Stimulated activated CD4-positive, alpha-beta T cell treated with anti-CD3 and anti-CD28 coated beads, TNF-alpha, amount 100 ng/mL, for 48 hours (primary cell): ENCODE measurements at places on chromosomes 6 and 20.

- DNase-seq = no peak
Measured at GRCh38 chr20:41391587-41392001, 25.0 kb upstream of the EMILIN3 start.

- DNase-seq = no peak
Measured at GRCh38 chr6:82555801-82556200, 192.2 kb downstream of the TPBG start.

DNA sequence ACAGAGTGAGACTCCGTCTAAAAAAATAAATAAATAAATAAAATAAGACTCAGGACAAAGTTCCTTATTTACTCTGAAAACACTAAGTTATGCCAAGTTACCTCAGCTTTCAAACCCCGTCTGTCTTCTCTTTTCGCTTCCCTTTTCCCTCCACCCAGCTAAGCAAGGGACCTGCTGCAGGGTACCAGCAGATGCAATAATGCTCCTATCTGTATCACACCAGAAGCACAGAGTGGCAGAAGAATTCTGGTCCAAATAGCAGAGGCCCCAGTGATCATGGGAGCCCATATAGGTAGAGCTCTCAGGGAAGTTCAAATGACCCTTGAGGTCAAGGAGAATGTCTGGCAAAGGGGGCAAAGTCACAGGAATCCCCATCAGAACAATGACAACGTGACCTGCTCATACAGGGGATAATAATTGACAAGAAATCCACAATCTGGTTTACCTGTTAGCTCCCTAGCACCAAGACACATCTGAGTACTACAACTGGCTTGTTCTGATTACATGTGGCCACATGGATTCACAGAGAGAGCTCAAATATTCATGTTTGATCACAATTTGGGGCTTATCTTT is 8.7 kb downstream of the GCM1 start:
- DNase-seq = no peak

DNA sequence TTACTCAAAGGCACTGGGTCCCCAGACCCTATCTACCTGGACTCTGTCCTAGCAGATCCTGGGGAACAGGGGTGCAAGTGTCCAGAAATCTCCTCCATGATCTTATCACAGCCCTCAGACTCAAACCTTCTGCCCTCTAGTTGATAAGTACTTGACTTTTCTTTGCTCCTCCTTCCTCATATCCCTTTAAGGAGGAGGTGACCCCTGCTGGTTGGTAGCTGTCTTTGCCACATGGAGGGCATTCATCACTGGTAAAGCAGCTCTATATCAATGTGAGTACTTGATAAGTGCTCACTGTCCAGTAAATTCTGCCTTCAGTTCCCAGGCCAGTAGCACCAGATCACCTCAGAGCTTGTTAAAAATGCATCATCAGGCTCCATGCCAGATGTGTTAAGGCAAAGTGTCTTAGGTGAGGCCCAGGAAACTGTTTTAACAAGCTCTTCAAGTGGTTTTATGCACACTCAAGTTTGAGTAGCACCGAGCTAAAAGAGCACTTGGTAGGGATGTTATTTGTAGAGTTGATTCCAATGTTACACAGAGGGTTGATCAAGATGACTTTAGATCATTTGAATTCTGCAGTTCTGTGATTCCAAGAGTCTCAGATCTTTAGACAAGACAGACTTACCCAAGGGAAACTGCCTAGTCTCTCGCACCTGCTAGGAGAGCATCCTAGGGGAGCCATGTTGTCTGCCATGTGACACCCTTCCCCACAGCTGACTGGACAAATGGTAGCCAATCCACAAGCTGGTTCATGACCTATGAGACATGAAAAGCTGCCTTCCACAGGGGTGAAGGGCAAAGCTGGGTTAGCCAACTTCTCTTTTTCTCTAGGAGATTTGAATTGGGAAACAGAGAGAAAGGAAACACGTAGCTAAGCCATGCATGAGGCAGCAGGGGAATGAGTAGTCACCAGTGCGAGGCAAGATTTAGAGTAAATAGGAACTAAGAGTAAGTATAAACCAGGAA is 18.6 kb downstream of the TREML2 start:
- no peak for DNase-seq

DNA sequence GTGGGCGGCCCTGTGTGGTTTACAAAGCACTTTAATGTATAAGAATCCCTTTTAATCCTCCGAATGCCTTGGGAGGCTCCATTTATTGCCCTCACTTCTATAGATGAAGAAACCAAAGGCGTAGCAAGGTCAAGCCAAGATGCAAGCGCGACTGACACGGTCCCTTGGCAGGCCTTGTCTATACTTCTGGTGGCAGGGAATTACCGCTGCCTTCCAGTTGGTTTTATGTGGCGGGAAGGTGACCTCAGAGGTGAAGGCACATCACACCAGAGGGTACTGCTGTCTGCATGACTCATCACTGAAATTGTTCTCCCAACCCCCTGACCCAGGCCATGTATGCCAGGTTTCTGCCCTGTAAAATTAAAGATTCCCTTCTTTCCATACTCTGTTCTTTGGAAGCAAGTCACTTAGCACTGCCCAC is 36.1 kb upstream of the NAA20 start:
- DNase-seq = no peak

GRCh38 chr6:15586503-15586902 is 76.3 kb downstream of the DTNBP1 start:
- no peak for DNase-seq

- no peak for DNase-seq
Measured at GRCh38 chr20:43859994-43860393, 54.7 kb upstream of the TOX2 start.

- no peak for DNase-seq
Measured at GRCh38 chr6:131982740-131983259, 31.6 kb upstream of the CCN2 start.

DNA sequence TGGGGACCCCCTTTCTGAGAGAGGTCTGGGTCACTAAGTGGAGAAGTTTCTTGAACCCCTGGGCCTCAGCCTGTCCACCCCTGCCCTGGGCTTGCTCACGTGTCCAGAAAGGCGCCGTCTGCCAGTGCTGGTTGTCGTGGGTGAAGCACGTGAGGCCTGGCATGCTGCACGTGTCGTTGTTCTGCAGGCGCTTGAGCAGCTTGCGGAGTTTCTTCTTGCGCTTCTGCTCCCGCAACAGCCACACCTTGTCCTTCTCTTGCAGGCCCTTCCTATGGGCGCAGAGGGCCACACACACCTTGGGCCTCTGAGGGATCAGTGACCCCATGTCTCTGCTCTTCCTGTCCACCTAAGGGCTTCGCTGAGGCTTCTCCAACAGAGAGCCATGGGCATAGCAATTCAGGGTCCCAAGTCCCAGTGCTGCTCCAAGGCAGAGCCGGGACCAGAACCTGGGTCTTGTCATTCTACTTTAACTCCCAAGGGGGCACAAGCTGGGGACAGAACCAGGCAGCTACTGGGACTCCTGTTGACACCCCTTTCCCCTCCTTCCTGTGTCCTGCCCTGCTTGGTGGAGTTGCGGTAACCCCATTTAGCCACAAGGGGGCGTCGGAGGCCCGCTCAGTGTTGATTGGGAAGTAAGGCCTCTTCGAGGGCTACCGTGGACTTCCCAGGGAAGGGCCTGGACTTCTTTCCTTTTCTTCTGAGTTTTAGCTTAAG is 121.8 kb downstream of the SULF2 start:
- DNase-seq = peak; percentile 46

- no peak for DNase-seq
Measured at GRCh38 chr6:98203170-98203806, 631.1 kb upstream of the POU3F2 start.

GRCh38 chr6:37704923-37705238 is 7.2 kb upstream of the MDGA1 start:
- no peak for DNase-seq

GRCh38 chr6:157982102-157982562 is 469 bp downstream of the SYNJ2 start:
- DNase-seq = no peak

DNA sequence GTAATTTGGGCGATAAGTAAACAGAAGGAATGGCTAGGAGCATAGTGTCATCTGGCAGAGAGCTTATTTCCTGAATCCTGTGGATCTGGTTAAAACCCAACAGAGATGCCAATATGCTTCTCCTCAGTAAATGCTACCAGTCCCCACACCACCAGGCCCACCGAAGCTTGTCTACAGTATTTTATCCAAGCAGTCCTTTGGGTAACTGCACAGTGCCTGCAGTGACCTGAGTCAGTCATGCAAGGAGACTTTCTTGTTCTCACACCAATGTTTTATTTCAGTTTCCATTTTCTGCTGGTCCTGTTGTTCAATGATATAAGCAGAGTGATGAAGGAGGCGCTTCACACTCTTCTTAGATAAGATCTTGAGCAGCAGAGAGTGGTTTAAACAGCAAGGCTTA is 326.3 kb downstream of the RIMS1 start:
- DNase-seq = no peak

DNA sequence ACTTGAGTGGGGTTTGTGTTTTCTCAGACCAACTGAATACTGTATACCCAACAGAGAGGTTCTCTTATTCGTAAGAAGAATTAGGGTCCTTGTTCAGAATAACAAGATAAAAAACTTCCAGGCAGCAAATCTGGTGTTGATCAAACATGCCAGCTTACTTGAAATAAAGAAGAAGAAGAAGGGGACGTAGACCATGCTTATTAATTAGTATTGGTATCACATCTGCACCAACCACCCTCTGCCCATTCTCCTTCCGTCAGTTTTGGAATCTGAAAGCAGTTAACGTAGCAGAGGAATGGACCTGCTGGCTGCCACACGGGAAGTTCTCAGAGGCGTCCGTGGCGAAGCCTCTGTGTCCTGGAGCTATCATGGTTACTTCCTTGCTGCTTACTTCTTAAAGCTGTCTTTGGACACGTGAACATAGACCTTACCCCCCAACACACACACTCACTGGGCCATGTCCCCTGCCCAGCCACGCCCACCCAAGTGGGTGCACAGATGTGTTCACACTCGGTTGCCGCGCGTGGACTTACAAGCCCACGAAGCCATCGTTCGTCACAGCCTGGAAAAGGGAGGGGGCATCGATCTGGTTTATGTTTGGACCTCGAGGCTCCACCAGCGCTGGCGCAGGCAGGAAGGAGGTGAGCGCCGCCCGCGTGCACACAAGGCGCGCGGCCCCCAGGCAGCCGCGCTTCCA is 4.1 kb upstream of the DLL1 start:
- no peak for DNase-seq

DNA sequence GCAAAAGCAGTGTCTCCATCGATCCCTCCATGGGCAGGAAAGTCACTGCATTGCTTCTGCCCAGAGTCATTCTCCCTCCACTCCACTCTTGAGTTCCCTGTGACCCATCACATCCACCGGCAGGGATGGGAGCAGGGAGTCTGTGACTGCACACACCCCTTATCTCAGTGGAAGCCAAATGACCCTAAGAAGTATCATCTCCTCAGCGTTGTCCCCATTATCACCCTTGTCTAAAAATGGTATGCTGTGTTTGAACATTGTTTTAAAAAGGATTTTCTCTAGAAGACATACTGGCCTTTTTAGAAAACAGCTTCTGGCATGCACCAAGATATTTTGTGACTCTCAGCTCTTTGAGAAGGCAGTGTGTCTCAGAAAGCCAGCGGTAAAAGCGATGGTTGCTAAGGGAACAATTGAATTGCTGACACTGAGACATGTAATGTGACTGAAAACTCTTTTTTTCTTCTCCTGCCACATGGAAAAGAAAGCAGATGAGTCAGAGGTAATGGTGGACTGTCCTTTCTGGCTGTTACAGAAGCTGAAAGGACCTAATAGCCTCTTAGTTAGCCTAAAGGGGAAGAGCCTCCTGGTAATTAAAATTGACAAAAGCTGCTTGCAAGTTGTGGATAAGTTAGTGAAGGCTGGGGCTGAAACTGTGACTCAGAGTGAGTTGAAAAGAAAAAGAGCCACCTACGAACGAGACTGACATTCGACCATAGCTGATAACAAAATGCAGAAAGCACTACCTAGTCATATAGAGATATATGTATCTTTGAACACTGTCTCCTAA is 120.5 kb downstream of the MAP3K7 start:
- DNase-seq = no peak

GRCh38 chr6:13838616-13839015 is 24.3 kb upstream of the MCUR1 start:
- no peak for DNase-seq

DNA sequence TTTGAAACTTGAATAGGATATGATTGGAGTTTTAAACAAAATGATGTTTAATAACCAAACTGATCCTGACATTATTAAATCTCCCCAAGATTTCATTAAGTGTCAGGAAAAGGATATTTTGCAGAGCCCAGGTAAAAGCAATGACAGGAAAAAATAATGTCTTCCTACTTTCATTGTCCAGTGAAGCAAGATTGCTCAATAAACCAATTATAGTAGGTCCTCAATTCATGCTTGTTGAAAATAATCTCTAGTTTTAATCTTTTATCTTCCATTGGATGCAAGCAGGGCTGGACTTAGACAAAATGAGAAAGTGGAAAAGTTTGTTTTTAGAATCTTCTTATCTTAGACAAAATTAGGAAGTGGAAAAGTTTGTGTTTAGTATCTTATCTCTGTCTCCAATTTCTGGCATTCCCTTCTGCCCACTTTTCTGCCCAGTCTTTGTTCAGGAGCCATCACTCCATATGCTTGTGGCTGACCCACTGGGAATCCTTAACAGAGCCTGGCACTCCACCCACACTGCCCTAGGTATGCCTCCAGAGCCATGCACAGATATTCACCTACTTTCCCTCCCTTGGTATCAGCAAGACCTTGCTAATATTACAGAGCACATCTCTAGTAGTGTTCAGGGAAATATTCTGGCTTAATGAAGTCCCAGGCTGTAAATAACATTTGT is 57.0 kb upstream of the CARMIL1 start:
- no peak for DNase-seq

- no peak for DNase-seq
Measured at GRCh38 chr6:19086480-19086879, 699.3 kb downstream of the RNF144B start.
